ENCODE measurements at places on chromosomes 7 and 10.

- DNase-seq = no peak
Observed at GRCh38 chr7:34109936-34110780, 204.8 kb downstream of the BMPER start.

DNA sequence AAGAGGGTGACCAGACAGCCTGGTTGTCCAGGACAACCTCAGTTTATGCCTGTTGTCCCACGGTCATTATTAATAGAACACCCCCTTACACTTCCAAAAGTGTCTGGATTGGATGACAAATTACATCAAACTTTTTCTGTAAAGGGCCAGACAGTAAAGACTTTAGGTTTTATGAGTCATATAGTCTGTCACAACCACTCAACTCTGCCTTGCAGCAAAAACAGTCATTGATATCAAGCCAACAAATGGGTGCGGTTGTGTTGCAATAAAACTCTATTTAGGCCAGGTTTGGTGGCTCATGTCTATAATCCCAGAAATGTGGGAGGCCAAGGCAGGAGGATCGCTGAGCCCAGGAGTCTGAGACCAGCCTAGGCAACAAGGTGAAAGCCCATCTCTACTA lies 66.7 kb upstream of the ATP6V0A4 start:
- DNase-seq = no peak

GRCh38 chr10:12957081-12957480 lies 44.4 kb downstream of the CCDC3 start:
- no peak for DNase-seq

DNA sequence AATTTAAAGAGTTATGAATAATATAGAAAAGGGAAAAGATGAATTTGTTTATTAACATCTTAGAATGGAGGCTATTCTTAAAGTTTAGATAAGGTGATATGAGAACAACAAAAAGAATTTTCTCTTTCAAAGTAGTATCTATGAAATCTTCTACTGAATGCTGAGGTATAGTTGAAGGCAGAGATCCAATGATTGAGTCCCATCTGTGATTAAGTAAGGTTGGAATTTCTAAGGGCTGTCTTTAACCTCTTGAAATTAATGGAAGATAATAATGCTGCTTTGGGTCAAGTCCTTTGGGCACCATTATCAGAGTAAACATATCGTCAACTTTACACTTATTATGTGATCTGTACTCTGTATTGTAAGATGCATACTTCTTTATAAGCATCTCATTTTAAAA lies 307.9 kb downstream of the PRKG1 start:
- no peak for DNase-seq

DNA sequence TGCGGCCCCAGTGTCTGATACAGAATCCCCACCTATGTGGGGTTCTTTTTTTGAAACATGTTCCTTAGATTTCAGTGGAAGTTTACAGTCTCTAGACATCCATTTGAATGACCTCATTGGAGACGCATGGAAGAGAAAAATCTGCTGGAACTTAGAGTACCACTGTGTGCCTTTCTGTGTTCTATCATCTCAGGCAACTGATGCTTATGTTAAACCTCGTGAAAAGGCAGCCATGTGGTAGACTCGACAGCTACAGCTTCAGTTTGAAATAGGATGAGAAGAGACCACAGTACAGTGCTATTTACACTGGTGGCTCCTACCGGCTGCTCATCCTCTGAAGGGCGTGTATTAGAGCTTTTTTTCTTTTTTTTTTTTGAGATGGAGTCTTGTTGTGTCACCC lies 74.4 kb downstream of the FAM171A1 start:
- no peak for DNase-seq

- DNase-seq = no peak
Observed at GRCh38 chr7:142696456-142697179, 52.7 kb upstream of the PRSS1 start.

GRCh38 chr10:96614515-96614914 lies 27.7 kb upstream of the TM9SF3 start:
- no peak for DNase-seq

DNA sequence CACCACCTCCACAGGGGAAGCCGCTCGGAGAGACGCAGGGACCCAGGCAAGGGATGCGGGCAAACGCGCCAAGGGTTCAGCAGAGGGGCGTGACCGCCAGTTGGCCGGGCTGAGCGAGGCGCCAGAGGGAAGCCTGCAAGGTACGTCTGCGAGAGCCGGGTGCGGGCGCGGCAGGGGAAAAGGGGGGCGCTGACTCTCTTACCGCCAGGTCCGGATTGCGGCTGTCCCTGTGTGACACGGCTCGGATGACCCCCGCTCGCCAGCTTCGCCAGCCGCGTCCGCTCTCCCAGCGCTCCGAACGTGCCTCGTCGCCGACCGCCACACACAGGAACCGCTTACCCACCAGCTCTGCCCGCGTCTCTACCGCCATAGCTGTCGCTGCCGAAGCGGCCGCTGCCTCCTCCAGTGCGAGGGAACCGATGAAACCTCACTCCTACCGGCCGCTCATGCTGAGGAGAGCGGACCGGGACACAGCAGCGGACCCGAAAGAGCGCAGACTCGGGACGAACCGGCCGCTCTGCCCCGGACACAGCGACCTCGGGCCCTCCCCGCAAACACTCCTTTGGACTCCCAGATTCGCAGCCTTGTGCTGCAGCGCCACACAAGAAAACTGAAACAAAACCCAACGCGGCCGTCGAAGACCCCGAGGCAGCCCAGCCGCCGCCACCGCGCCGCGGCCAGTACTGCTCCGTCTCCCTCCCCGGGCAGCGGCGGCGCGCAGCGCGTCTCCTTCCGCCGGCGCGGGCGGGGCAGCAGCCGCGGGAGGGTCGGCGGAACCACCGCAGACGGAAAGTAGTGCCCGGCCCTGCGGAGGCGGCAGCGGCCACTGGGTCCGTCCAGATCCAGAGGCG lies at the start of gene JMJD1C:
JMJD1C (minus strand) TSS at position 685 of the 851 bp plus-strand sequence; CDS start at position 370, 315 bp downstream.
- DNase-seq = peak; percentile 67

- no peak for DNase-seq
Observed at GRCh38 chr7:55099821-55100543, 81.2 kb downstream of the EGFR start.

Measured in hematopoietic multipotent progenitor cell (in vitro differentiated cells).